ENCODE measurements at places on chromosomes 2 and 18.

- no peak for DNase-seq
Observed at GRCh38 chr2:133591164-133591563, 22.9 kb upstream of the NCKAP5 start.

- peak; percentile 86 for DNase-seq
Observed at GRCh38 chr18:63155169-63155852, 164.3 kb downstream of the BCL2 start.

- DNase-seq, result no peak
Observed at GRCh38 chr2:157245846-157246764, 11.4 kb upstream of the GALNT5 start.

DNA sequence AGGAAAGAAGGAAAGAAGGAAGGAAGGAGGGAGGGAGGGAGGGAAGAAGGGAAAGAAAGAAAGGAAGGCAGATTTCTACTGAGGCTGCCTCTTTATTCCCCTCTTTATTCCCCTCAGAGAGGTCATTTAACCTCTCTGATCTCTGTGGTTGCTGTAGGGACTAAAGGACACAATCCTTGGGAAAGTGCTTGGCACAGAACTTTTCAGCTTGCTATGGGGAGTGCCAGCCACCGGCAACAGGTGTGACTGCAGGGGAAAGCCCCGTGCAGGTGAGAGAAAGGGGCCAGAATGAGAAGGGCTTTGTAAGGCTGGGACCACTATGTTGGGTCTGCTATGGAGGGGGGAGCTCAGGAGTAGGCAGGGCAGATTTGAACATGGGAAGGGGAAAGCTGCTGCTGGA is 27.7 kb upstream of the STEAP3 start:
- no peak for DNase-seq

GRCh38 chr2:171342067-171342413 is 91.8 kb downstream of the METTL8 start:
- DNase-seq, result no peak

- no peak for DNase-seq
Observed at GRCh38 chr18:63083020-63083531, 236.5 kb downstream of the BCL2 start.

GRCh38 chr18:25189391-25190185 is 162.4 kb downstream of the ZNF521 start:
- no peak for DNase-seq

DNA sequence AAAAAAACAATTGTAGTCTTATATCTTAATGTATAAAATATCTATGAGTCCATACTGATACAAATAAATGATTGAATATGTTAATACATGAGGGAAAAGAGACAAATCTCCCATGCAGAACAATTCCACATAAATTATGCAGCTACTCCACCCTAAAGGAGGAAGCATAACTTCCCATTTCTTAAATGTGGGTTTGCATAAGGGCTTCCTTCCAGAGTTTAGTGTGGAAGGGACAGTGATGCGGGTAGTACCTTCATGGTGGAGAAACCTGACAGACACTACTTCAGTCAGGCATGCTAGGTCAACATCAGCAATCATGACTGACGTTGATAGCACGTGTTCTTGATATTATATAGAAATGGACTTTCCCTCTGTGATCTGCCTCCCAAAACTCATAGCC is 146.9 kb upstream of the STON1 start:
- DNase-seq, result no peak

GRCh38 chr2:102932501-102932900 is 170.7 kb downstream of the TMEM182 start:
- DNase-seq, result no peak

- DNase-seq, result no peak
Observed at GRCh38 chr2:213476641-213477040, 192.4 kb downstream of the SPAG16 start.

DNA sequence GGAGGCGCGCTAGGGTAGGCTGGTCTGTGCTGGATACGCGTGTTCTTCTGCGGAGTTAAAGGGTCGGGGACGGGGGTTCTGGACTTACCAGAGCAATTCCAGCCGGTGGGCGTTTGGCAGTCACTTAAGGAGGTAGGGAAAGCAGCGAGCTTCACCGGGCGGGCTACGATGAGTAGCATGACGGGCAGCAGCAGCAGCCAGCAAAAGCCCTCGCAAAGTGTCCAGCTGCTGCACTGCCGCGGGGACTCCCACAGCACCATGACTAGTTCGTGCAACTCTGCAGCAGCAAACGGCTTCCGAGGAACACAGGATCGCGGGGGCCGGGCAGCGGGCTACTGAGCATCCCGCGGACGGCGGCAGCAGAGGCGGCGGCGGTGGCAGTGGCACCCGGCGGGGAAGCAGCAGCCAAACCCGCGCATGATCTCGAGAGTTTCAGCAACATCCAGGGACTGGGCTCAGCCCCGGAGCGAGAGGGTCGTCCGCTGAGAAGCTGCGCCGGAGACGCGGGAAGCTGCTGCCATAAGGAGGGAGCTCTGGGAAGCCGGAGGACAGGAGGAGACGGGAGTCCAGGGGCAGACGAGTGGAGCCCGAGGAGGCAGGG is 368 bp downstream of the TMEFF2 start:
- DNase-seq, result no peak

GRCh38 chr2:69693059-69693774 is 48.7 kb upstream of the ANXA4 start:
- peak; percentile 55 for DNase-seq

GRCh38 chr18:26460449-26461091 is 87.8 kb downstream of the KCTD1 start:
- DNase-seq, result no peak

GRCh38 chr2:103363639-103364038 is 601.8 kb downstream of the TMEM182 start:
- DNase-seq, result no peak

DNA sequence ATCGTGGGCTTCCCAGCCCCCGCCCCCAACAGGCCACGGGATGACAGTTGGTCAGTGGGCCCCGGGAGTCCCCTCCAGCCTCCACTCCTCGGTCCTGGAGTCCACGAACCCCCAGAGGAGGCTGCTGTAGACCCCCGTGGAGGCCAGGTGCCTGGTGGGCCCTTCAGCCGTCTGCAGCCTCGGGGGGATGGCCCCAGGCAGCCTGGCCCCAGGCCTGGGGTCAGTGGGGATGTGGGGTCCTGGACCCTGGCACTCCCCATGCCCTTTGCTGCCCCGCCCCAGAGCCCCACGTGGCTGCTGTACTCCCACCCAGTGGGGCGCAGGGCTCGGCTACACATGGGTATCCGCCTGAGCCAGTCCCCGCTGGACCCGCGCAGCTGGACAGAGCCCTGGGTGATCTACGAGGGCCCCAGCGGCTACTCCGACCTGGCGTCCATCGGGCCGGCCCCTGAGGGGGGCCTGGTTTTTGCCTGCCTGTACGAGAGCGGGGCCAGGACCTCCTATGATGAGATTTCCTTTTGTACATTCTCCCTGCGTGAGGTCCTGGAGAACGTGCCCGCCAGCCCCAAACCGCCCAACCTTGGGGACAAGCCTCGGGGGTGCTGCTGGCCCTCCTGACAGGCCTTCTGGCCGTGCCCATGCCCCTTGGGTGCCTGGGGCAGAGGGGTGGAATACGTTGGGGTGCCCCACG is 7.6 kb downstream of the NEU4 start:
- DNase-seq, result no peak

DNA sequence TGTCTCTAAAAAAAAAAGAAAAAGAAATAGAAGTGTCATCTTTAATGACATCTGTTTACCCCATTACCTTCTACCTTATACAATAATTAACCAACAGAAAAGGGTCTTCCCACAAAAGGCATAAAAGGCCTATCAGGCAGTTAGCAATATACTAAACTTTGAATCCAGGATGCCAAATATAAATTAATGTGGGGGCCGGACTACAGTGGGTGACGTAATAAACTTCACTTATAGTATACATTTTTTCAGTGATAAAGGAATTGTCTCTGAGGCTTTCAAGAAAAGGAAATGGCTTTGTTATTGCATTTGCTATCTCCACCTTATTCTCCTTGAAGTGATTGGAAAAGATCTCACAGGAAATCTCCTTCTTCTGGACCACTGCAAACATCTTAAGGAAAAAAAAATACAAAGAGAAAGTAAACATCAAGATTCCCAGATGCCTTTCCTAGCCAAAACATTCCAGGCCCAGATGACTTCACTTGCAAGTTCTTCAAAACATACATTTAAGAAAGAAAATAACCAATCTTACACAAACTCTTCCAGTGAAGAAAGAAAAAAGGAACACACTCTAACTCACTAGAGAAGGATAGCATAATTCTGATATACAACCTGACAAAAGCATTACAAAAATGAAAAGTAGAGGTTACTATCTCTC is 126.2 kb upstream of the CAB39 start:
- no peak for DNase-seq

GRCh38 chr2:222733470-222733845 is 62.0 kb downstream of the MOGAT1 start:
- DNase-seq, result no peak

DNA sequence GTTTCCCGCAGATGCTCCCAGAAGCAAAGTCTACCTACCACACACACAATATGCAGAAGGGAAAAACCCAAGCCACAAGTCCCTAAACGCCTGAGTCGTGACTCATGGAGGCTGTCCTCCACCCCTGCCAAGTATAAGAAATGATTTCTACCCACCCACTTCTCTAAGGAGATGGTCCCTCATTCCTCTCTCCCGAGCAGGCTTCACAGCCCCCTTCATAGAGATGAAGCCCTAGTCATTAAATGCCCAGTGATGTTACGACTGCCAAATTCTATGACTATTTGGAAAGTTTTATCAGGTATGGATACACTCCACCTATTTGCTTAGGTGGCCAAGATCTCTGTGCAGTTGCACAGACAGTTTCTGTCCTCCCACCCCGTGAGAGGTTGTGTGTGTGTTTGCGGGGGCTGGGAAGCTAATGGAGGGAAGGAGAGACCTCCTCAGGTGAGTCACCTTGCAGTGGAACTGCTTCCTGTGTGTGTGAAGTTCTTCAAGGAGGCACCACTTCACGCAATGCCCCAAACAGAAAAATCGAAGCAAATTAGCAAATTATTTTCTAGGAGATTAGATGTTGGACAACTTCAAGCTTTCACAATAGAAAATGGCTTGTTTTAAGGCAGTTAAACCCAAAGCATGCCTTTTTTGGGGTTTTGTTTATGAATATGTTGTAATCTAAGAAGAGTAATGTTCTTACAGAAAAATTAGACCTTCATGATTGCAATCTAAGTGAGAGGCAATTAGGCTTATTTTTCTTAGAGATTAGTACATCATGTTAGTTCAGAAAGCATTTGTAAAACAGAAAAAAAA is 175.2 kb downstream of the TGIF1 start:
- peak; percentile 64 for DNase-seq

DNA sequence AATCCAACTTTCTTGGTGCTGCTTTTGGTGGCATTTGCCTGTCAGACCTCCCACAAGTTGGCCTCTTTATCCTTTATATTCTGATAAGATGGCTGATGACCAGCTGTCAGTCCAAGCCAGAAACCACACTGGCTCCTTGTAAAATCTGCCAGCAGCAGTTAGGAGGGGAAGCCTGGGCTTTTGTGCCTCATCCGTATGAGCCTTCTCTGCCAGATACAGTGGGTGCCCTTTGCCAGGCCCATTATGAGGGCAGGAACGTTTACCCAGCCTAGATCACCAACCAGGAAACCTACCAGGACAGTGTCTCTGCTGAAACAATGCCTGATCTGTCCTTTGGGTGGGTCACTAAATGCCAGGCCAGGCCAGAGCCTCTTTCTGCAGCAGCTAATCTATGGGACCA is 202.9 kb upstream of the SP5 start:
- no peak for DNase-seq

- no peak for DNase-seq
Observed at GRCh38 chr2:26904839-26905238, 56.9 kb downstream of the DPYSL5 start.

DNA sequence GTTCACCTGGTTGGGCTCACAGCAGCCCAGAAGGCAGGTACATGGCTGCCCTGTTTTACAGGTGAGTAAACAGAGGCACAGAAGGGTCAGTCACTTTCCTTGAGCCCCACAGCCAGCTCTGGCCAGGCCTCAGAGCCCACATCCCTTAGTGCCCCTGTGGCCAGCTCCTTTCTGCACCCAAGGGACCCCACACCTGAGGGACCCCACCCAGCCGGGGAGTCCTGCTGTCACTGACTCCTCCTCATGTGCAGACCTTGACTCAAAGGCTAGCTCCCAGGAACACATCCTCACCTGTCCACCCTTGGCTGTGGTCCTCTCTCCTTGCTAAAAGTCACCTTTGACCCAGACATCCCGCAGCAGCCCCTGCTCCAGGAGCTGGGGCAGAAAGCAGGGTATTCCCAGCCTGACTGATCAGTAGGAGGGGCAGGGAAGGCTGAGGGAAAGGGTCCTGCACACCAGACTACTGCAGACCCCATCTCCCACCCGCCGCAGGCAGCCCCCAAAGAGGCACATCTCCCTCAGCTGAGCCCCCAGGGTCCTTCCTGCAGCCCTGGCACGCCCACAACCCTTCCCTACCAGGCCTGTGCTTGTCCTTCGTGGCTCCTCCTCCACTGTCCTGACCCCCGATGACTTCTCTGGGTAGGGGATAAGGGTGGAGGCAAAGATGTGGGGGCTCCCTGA is 9.8 kb upstream of the ARHGEF4 start:
- no peak for DNase-seq

GRCh38 chr2:241860184-241861078 is 1.7 kb upstream of the PDCD1 start:
- no peak for DNase-seq

GRCh38 chr18:80233899-80234298 is 13.4 kb downstream of the PARD6G start:
- no peak for DNase-seq

GRCh38 chr18:75238786-75239185 is 28.2 kb downstream of the TSHZ1 start:
- DNase-seq, result no peak

GRCh38 chr18:48845174-48845573 is 105.6 kb downstream of the SMAD7 start:
- no peak for DNase-seq

DNA sequence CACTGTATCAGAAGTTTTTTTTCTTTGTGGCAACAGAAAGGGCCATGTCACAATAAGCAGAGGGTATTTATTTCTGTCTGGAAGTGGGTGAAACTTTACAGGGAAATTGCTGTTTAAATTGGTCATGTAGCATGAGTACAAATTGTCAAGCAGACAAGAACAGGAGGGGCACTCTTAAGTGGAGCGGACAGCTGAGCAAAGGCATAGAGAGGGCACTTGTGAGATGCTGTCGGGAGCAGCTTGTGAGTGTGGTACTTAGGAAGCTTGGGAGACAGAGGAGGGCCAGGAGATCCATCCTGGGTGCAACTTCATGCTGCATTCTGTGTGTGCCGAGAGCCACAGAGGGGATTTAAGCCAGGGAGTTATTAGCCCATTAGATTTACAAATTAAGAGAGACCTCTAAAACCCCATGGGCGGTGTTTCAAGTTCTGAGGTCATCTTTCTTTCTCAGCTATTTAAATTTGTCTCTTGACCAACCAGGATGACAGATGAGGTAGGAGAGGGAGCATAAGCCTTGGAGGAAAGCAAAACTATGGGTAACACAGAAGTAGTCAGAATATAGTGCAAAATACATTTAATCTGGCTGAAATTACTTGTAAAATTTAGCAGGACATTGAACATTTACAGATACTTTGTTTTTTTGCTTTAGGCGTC is 30.4 kb downstream of the INPP4A start:
- DNase-seq, result no peak

Data from CD4-positive, alpha-beta T cell treated with Interleukin-10 for 1 hour (primary cell).